Right hindlimb (tissue), 1 donor: ENCODE measurements at places on chromosomes 11 and 22.

GRCh38 chr11:11521306-11522002 is 100.4 kb downstream of the GALNT18 start:
- DNase-seq: peak; percentile 47

DNA sequence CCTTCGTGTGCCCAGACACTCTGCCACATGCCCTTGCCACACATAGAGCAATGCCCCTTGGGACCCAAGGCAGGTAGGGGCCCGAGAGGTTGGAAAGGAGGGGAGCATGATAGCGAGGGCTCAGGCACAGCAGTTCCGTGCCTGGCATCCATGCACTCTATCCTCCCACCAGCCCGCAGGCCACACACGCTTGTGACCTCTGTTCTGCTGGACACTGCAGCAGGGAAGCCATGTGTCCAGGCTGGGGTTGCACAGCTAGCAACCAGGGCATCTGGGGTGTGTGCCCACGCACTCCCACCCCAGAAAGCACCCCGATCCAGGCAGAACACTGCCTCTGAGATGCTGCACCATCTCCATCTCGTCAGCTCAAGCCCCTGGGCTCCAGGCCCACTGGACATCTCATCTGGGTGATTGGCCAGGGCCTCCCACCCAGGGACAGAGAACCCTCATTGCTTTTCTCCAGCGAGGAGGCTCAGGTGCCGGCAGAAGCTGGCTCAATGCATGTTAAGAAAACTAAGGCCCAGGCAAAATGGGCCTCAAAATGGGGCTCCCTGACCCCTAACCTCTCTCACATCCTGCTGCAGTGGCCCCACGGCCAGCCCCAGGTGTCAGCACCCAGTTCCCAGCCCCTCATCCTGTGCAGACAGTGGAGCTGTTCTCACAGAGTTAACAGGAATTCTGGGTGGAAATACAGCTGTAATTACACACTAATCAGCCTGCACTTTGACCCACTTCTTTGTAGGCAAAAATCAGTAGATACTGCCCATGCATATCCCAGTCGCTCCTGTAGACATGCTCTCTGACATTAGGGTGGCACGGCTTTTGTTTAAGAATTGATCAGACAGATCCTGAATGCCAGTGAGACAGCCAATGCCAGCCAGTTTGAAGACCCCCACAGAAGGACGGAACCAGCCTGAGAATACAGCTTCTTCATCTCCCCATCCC is 173.9 kb upstream of the B3GAT1 start:
- DNase-seq: no peak

DNA sequence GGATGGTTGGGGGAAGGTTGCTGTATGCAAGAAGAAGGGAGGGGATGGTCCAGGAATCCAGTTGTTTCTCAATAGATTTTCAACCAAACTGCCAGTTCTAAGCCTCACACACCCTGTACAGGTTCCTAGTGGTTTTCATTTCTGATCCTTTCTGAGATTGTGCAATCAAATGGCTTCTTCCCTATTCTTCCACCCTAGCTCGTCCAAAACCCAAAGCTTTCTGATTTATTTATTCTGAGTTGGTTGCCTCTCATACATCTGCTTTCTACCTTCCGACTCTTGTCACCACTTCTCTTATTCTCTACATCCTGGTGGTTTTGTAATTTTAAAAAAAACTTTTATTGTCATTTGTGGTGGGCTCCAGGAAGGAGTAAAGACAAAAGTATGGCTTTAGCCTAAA is 12.6 kb downstream of the OR5A2 start:
- no peak for DNase-seq

DNA sequence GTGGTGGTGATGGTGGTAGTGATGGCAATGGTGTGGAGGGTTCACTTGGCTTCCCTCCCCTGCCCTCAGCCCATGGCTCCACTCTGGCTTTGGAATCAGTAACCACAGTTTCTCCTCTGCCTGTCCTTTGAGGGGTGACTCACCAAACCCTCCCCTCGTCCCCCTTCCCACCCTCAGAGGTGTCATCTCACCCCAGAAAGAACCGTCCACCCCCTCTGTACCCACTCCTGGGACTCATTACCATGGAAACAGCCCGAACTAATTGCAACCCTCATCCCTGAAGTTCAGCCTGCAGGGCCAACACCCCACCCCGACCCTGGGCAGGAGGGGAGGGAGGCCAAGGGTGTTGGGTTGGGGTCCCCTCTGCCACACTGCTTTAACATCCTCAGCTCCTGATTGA is 26.6 kb downstream of the PHLDB1 start:
- no peak for DNase-seq
